ENCODE measurements at places on chromosomes 1 and 21.

DNA sequence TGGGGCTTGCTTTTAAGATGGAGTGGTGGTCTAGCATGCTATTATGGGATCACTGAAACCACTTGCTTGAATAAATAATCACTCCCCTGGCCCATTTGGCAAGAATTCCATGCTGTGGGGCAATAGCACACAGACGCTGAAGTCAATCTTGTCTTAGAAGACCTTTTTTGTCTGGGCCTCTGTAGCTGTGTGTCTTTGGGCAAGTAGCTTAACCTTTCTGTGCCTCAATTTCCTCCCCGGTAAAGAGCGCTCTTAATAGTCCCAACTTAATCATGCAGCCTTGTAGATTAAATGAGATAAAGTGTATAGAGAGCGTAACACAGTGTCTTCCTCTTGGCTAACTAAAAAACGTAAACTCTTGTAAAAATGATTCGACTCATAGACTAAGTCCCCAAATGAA, 125.4 kb upstream of the IGSF21 start:
- no peak for DNase-seq

DNA sequence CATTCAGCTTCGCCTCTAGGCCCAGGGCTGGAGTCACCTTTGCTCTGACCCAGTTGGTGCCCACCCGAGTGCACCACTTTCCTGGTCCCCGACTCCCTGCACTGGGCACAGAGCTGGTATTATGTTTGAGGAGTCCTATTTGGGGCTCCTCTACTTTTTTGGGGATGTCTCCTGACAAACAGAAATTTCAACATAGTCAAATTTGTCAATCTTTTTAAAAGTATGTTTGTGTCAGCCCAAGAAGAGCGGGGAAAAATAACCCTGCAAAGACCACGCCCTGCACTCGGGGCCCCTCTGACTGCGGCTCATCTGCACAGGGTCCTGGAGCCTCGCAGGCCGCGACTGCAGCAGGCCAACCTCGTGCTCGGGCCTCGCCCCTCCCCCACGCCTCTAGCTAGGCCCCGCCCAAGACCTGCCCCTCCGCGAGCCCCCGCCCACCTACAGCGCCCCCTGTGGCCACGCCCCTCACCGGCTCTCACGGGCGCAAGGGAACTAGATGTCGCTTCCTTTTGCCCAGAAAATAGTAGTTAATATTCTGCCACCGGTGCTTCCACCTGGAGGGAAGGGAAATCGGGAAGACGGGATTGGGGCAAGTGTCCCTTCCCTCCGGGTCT, 11.4 kb downstream of the FAM229A start:
- DNase-seq, result no peak

- no peak for DNase-seq
Observed at GRCh38 chr1:198030682-198031081, 113.5 kb downstream of the LHX9 start.

GRCh38 chr1:220127076-220127475, 33.1 kb downstream of the IARS2 start:
- no peak for DNase-seq

GRCh38 chr1:43005460-43006361, 47.0 kb upstream of the SLC2A1 start:
- no peak for DNase-seq

- DNase-seq, result no peak
Observed at GRCh38 chr1:240455228-240455821, 156.6 kb downstream of the GREM2 start.

- DNase-seq, result no peak
Observed at GRCh38 chr21:36246080-36246631, 73.8 kb upstream of the MORC3 start.

DNA sequence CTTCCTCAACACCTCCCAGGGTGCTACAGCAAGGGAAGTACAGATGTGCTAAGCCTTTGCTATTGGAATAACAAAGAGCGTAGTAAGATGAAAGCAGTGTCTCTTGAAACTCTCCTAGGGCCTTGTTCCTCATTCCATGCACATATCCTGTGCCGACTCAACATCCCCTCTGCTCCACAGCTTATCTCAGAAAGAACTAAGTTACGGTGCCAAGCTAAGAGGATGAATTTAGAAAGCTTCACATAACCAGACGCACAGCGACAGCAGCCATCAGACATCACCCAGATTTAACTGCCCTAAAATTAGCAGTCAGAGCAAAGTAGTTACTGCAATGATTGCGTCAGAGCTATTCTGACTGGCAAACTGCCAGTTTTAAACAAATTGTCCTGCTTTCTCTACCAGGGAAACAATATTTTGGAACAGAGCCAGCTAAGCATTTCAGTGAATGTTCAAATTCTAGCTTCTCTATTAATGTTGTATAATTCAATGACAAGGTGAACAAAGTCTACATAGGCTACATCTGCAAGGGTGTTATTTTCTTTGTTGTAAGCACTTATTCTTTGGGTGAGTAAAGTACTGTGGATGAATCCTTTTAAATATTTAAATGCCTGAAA, 9.5 kb downstream of the SIPA1L2 start:
- peak; percentile 74 for DNase-seq

DNA sequence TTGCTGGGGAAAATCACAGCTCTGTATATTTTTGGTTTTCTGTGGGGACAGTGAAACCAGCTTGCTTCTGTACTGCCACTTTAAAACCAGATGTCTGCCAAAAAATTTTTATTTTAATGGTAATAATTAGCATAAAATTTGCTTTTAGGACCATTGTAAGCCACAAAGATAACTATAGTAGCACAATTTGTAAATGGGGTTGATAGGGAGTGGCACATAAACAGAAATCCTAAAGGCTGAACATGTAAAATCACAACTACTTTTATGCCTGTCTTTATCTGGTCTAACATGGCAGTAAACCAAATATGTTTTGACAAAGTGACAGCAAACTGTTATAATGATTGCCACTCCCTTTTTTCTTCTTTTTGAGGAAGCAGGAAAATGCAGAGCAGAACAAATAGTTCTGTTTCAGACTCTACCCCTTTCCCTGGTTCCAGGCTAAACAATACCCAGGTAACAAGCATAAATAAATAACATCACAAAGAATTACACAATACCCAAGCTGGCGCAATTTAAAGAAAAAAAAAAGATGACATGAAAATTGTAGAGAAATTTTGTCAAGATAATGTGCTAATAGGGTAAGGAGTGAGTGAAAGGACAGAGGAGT, 24.0 kb upstream of the CCDC181 start:
- no peak for DNase-seq

DNA sequence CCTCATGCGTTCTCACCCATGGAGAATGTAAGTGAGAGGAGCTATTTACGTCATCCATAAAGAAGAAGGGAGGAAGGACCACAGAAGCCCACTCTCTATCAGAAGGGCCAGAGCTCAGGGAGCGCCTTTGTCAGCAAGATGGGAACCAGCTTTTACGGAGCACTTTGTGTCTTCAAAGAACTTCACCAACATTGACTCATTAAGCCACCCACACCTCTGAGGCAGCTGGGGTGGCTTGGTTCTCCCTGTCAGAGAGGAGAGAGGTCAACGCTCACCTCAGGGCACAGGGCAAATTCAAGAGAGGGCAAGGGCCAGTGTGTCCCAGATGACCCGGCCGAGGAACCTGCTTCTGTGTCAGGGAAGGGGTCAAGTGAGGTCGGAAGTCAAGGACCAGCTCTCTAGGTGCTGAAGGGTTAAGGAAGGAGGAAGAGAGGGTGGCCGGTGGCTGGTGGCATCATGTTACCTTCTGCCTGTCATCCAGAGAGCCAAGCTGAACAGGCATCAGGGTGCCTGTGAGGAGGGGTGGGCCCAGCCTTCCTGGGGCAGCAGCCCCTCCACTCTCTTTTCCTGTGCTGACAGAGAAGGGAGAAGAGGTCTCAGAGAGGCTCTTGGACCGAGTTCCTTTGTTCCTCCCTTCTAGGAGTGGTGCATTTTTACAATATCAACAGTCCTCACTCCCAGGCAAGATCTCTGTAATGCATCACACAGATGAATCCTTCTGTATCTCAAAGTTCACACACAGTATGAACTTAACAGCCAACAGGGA, 109.0 kb downstream of the ETS2 start:
- DNase-seq, result no peak

GRCh38 chr1:57249511-57249910, 174.3 kb downstream of the DAB1 start:
- no peak for DNase-seq

DNA sequence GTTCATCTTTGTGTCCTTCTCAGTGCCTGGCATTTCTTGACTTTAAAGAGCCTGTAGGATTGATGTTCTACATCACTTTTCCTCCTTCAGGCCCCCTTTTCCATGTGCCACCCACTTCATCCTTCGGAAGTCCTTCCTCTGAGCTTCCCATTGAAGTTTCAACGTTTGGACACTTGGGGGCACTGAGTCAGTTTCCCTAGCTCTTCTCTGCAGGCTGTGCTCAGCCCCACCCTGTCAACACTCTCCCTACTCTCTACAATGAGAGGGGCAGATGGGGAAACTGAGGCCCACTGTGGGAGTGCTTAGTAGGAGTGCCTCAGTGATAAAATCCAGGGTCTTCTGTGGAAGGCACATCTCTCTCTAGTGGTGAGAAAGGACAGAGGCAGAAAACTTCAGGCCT, 11.9 kb downstream of the KCNJ10 start:
- no peak for DNase-seq

DNA sequence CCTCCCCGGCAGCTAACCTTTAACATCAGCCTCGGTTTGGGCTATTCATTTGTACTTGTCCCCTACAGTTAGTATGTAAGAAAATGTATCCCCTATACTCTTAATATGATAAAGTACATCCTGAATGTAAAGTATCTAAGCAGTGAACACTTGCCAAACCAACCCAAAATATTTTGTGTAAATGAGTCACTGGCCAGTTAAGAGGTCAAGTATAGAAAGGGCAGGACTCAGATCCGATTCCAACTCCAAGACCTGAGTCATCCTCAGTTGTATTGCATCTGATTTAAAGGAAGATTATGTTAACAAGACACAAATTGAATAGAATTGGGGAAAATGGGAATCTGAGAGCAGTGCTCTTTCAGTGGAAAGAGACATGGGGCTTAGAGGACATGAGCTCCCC, 84.4 kb downstream of the CD58 start:
- no peak for DNase-seq

DNA sequence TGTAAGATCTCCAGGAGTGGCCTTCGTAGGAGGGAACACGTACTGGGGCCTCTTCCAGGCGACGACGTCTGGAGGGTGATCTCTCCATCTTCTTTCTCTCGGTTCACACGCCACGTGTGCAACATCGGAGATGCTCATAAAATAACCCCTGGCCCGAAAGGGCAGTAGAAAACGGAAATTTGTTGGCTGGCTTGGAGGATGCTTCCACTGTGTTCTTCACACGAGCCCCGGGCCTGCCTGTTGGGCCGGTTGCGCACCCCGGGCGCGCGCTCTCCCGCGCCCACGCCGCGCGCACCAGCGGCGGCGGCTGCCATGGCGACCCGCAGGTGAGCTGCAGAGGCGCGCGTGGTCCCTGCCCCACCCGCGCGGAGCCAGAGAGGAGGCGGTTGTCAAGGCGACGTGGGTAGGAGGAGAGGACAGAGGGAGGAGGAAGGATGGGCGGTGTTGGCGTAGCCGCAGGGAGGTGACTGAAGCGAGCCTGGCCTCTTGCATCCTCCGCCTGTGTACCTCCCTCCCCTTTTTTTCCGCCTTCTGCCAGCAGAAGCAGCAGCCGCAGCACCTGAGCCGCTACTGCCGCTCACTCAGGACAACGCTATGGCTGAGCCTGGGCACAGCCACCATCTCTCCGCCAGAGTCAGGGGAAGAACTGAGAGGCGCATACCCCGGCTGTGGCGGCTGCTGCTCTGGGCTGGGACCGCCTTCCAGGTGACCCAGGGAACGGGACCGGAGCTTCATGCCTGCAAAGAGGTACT, at the start of gene ELAPOR1:
TSS of gene ELAPOR1 (plus strand) at position 526 of the 752 bp plus-strand sequence. CDS start at position 595, 69 bp downstream.
- no peak for DNase-seq

GRCh38 chr1:241848686-241849344, 811 bp downstream of the EXO1 start:
- no peak for DNase-seq

GRCh38 chr1:52460694-52461093, 56.3 kb downstream of the PRPF38A start:
- DNase-seq, result no peak

DNA sequence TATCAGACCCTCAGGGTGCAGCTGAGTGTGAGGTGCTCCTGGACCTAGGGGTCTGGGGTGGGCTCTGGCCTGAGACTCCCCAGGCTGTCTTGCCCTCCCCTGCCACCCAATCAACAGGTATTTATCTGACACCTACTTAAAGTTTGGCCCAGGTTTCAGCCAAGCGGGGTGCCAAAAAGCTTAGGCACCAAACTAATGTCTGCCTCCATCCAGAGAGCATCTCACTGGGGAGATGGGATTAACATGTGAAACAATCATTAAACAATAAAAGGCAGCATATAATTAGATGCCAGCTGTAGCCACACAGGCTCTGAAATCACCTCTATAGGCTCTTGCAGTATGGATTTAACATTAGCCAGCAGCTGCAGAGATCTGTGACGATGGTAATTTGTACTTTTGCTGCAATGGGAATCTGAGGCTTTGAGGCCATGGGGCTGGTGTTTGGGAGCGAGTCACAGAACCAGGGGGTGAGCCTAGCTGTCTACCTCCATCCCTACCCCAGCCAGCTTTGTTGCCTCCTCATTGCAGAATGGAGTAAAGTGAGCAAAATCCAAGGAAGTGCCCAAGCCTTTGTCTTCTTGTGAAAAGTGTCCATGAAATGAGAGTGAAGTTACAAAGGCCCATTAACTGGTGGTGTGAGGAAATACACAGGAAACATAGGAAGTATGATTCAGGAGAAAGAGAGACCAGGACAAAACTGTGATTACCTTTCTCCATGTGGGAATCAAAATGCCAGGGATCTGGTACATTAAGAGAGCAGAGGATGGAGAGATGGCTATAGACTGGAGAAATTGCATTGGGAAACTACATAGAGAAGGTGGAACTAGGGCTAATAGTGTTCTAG, 36.1 kb downstream of the EIF2D start:
- no peak for DNase-seq

GRCh38 chr1:23742670-23743286, 493 bp upstream of the ELOA start:
- DNase-seq, result no peak

DNA sequence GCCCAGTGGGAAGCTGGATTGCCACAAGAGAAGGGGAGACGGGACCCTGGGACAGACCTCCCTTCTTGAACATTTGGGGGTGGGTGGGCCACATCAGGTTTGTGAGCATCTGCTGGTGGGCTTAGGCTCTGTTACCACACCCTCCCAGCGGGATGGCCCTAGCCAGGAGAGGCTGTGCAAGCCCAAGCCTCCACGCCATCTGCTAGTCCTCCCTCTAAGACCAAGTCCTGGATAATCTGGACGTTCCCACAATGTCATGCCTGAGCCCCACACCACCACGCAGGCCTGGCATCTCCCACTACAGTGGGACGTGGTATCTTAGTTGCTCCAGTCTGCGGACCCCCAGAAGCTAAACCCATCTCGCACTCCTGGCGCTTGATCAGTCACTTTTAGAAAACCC, 3.7 kb upstream of the IBA57 start:
- no peak for DNase-seq

- no peak for DNase-seq
Observed at GRCh38 chr1:236524895-236525184, 1.1 kb downstream of the LGALS8 start.

DNA sequence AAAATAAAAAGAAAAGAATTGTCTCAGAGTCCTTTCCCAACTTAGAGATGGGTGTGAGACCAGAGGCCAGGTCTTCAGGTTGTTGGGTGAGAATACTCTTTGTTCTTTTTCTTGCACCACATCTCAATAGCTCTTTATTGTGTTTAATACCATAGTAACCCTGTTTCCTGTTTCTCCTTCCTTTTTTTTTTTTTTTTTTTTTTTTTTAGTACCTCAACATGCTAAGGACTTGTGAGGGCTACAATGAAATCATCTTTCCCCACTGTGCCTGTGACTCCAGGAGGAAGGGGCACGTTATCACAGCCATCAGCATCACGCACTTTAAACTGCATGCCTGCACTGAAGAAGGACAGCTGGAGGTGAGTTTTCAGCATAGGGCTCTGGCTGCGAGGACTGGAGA, 24.4 kb downstream of the CELF3 start:
- DNase-seq, result no peak

GRCh38 chr21:32876426-32876825, 104.9 kb upstream of the PAXBP1 start:
- DNase-seq, result no peak

All from left kidney (tissue), 8 donors.